ENCODE measurements at places on chromosomes 11 and 22.

- no peak for DNase-seq
These were observed 969 bp downstream of the CCDC117 start for GRCh38 chr22:28773461-28773867.

GRCh38 chr11:111963931-111964340 lies 26.8 kb downstream of the DIXDC1 start:
- no peak for DNase-seq

DNA sequence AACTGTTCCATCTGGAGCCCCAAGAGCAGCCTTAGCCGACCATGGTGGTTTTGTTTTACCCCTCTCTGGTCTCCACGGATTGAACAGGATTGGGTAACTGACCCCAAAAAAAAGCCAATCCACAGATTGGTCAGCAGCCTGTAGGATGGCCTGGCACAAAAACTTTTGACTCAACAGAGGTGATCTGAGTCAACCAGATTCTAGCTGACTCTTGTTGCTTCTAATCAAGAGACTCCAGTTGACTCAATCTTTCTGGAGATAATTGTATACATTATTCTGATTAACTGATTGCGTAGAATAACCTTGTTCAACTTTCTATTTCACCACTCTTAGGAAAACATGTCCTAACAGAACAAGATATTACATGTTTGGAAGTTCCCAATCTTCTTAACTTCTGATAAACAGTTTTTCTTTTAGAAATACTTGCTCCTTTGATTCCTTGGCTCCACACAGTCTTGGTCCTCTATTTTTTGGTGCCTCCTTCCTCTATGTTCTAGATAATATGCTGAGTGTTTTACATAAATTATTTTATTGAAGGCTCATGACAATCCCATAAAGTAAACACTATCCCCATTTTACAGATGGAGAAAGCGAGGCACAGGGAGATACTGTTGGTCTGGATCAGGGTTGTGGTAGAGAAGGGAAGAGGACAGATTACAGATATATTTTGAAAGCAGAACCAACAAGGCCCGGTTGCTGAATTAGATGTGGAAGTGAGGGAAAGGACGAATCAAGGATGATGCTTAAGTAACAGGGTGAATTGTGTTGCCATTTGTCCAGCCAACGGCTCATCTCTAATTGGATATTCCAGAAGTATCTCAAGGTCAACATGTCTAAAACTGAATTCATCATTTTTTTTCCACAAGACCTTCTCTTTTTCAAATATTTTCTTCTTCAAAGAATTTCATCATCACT lies 11.5 kb upstream of the ZC3H12C start:
- no peak for DNase-seq

GRCh38 chr11:91174193-91174592 lies 951.3 kb upstream of the CHORDC1 start:
- DNase-seq: no peak

DNA sequence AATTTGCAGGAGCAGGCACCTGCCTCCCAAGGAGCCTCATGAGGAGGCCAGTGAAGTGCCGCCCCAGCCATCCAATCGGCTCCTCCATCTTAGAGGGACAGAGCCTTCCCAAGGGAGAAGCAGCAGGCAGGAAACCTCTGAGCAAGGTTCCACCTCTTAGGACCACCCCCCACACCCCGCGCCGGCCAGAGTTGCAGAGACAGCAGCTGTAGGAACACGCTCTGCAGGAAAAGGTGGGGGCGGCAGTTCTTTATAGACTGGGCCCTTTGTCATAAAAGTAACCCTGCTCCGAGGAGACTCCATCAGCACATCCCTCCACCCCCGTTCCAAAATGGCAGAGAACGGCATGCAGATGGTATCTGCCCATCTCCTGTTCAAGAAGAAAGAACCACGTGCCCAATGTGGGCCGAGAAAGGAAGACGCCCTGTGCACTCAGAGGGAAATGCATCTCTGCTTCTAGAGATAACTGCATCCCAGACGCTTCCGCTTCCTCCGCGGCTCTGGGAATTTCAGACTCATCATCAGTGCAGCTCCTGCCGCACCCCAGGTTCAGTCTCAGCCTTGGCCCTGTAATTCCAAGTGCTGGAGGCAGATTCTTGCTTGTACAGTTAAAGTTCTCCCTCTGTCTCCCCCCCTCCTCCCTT lies 98.5 kb downstream of the SPATA19 start:
- DNase-seq: no peak

DNA sequence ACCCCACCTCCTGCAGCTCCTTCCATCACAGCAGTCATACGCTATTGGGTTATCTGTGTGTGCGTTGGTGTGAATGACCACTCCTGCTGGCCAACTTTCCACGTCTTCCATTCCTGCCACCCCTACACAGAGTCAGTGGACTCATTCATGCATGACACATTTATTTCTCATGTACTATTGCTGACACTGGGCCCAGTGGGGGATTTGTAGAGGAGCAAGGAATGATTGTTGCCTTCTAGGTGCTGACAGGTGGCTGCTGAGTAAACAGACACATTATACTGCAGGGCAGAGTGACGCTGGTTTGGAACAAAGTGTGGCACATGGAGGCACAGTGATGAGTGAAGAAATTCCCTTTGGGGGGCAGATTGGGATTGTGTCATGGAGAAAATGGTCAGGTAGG lies 113.9 kb downstream of the CCDC81 start:
- no peak for DNase-seq

- no peak for DNase-seq
These were observed 86.2 kb upstream of the LINC01488 start for GRCh38 chr11:69395287-69395686.

DNA sequence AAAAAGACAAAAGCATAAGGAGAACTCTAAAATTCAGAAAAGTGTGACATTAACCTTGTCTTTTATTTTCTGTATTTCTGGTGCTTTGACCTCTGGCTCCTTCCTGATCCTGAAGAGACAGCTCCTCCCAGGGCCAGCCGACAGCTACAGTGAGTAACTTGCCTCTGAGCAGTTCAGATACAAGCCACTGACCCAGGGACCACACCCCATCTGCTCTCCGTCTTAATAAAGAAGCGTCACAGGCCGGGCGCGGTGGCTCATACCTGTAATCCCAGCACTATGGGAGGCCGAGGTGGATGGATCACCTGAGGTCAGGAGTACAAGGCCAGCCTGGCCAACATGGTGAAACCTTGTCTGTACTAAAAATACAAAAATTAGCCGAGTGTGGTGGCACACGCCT lies 6.5 kb downstream of the MLC1 start:
- DNase-seq: no peak

GRCh38 chr11:57798905-57799559 lies 37.4 kb downstream of the CTNND1 start:
- peak; percentile 59 for DNase-seq

- DNase-seq: no peak
These were observed 32.3 kb upstream of the RFPL3 start for GRCh38 chr22:32325416-32325801.

- no peak for DNase-seq
These were observed 7.9 kb downstream of the CDC42BPG start for GRCh38 chr11:64836448-64837072.

GRCh38 chr11:123272565-123272964 lies 77.5 kb upstream of the CLMP start:
- DNase-seq: no peak

DNA sequence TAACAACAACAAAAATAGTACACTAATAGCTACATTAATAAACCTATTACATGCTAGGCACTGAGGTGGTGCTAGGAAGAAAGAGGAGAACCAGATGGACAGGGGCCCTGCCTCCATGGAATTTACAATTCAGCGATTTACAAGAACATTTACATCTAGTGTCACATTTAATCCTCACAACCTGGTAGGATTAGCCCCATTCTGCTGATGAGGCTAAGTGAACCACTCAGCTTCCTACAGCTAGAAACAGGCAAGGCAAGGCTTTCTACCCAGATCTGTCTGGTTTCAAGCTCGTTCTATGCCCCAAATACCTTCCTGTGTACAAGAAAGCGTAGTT lies 368.4 kb downstream of the BUD13 start:
- no peak for DNase-seq
